ENCODE measurements at places on chromosomes 1 and 21. TPM values are rescaled to one million over a fixed set of nuclear protein-coding genes. Genes with fewer than 3 reads are reported as not detected.

Gene WDR64
- total RNA-seq: not detected

Gene VANGL1
- total RNA-seq: 14.3 TPM

DNA sequence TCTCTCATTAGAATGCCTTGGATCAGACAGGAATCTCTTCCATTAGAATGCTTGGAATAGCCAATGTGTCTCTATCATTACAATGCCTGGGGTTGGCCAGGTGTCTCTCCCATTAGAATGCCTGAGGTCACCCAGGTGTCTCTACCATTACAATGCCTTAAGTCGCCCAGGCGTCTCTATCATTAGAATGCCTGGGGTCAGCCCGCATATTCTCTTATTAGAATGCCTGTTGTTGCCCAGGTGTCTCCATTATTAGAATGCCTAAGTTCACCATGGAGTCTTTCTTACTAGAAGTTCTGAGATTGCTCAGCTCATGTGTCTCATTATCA, 60.2 kb downstream of the RNF187 start:
- DNase-seq: no peak

DNA sequence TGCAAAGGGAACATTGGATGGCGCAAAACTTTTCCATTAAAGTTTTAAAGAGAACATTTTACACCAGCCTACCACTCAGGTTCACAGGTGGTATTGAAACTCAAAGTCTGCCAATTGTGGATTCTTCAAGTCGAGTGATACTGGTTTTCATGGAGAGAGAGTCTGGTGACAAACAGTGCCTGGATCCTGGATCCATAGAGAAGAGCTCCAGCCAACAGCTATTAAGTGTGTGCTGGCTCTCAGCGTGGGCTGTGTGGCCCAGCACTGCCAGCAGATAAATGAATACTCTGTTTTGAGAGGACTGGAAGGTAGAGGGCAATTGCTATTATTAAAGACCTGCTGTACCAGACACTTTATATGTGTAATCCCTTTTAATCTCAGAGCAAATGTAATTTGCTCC, 118.9 kb upstream of the SYT6 start:
- no peak for DNase-seq

DNA sequence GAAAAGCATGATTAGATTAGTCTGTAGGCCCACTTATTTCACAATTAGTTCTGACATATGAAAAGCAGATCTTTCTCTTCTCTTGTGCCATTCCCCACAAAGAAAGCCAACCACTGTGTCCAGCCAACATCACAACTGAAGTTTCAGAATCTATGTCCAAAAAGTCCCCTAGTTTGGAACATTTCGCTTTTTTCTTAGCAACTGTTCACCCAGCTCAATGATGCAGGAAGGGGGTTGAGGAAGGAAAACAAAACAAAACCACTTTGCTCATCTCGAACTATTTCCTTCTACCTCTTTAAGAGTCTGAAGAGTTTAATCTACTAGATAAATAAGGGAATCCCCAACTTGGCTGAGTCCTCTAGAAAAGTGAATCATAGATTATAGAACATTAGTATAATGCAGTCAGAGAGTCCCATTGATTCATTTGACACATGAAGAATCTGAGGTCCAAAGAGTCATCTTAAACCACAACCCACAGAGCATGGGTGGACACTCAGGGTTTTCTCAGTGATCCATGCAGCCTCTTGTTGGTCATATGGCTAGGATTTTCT, 159.3 kb upstream of the SGIP1 start:
- peak; percentile 90 for DNase-seq
